ENCODE measurements at places on chromosomes 3 and 15.

GRCh38 chr3:168862466-168862865 is 766.7 kb upstream of the GOLIM4 start:
- DNase-seq = no peak

- no peak for DNase-seq
Observed at GRCh38 chr3:66381626-66382025, 119.2 kb downstream of the LRIG1 start.

GRCh38 chr3:101639280-101639963 is 37.5 kb downstream of the ZBTB11 start:
- DNase-seq = no peak

GRCh38 chr15:68364028-68364659 is 67.8 kb downstream of the ITGA11 start:
- no peak for DNase-seq
